ENCODE measurements at places on chromosomes 7 and 10. TPM values are rescaled to one million over a fixed set of nuclear protein-coding genes. Genes with fewer than 3 reads are reported as not detected.

The RNF148 gene
- 10.3 TPM for total RNA-seq

DNA sequence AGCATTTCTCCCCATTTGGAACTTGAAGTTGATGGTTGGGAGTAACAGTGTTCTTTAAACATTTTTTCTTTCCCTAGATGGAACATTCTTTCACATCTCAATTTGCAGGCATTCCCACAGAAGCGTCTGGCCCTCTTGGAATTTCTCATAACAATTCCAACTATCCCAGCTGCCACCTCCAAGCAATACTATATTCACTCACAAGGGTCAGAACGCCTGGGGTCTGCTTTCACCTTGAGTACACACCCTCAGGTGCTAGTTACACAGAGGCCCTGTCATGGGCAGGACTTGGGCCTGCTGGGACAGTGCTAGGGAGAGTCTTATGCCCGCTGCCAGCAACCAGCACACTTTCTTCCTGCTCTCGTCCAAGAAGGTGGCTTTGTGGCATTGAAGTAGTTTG lies 136.5 kb downstream of the JCAD start:
- no peaks in the 10 kb centered on the region for H3K36me3 ChIP-seq
- H3K27me3 ChIP-seq, result no peaks in the 10 kb centered on the region
- H3K27ac ChIP-seq, result no peak overlapping the region
- no peak overlapping the region for H3K4me3 ChIP-seq

DNA sequence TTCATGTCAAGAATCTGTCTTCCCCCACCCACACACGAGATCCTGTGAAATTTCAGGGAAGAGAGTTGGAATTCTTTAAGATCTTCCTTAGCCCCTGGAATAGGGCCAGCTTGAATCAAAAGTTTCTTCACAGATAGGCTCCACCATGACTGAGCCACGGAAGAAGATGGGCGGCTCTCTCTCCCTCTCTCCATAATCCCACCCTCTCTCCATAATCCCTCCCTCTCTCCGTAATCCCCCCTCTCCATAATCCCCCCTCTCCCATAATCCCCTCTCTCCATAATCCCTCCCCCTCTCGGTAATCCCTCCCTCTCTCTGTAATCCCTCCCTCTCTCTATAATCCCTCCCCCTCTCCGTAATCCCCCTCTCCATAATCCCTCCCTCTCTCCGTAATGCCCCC lies 20.4 kb downstream of the SHH start:
- H3K4me3 ChIP-seq, result no peak overlapping the region
- no peaks in the 10 kb centered on the region for H3K36me3 ChIP-seq
- no peak for DNase-seq
- no peaks in the 10 kb centered on the region for H3K27me3 ChIP-seq
- H3K4me1 ChIP-seq, result peaks cover 10% of the 10 kb centered on the region

DNA sequence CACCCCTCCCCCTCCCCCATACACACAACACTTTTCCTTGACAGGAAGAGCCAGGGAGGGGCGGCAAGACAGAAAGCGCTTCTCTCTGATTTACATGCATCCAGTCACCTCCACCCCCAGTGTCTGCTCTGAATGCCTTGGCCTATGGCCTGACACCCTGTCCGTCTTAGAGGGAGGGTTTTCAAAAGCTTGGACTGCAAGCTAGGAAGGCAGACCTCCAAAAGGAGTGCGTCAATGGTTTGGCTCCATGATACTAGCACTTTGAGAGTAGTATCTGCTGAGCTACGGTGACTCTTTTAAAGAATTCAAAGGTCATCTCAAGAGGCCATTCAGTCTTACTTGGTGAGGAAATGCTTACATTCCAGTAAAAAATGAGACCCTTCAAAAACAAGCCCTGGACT lies 20.3 kb upstream of the PAX2 start:
- H3K27me3 ChIP-seq, result peaks cover 9% of the 10 kb centered on the region
- no peaks in the 10 kb centered on the region for H3K36me3 ChIP-seq
- DNase-seq, result no peak
- H3K4me3 ChIP-seq, result no peak overlapping the region
- no peak overlapping the region for H3K27ac ChIP-seq

DNA sequence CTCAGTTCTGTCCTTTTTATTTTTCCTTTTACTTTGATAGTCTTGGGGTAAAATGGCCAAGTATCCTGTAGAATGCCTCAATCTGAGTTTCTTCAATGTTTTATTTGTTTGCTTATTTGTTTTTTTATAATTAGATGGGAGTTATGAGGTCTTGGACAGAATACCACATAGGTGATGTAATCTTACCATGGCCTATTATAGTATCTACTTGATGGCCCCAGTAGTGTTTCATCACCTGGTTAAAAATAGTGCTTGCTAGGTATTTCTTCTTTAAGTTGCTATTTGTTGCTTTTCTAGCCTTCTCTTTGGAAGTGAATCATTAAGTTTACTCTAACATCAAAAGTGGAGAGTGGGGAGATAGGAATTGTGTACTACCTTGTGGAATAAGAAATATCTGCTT lies 1020.0 kb upstream of the KCND2 start:
- H3K4me1 ChIP-seq, result no peaks in the 10 kb centered on the region
- no peak overlapping the region for H3K4me3 ChIP-seq
- no peak for DNase-seq
- H3K36me3 ChIP-seq, result no peaks in the 10 kb centered on the region
- H3K27me3 ChIP-seq, result no peaks in the 10 kb centered on the region

GRCh38 chr10:110285501-110285900 lies 19.2 kb downstream of the SMNDC1 start:
- DNase-seq, result no peak
- H3K4me1 ChIP-seq, result no peaks in the 10 kb centered on the region
- H3K4me3 ChIP-seq, result no peak overlapping the region
- peaks cover 12% of the 10 kb centered on the region for H3K36me3 ChIP-seq
- no peak overlapping the region for H3K27ac ChIP-seq
- H3K27me3 ChIP-seq, result no peaks in the 10 kb centered on the region

- peaks cover 100% of the 10 kb centered on the region for H3K27me3 ChIP-seq
- H3K27ac ChIP-seq, result no peak overlapping the region
- peaks cover 33% of the 10 kb centered on the region for H3K4me1 ChIP-seq
- peak overlapping the region; percentile 28 for H3K4me3 ChIP-seq
Measured at GRCh38 chr7:122303531-122304318, 825 bp downstream of the FEZF1 start.

All from stomach (tissue), 19 donors.